ENCODE measurements at places on chromosomes 1 and 21.

DNA sequence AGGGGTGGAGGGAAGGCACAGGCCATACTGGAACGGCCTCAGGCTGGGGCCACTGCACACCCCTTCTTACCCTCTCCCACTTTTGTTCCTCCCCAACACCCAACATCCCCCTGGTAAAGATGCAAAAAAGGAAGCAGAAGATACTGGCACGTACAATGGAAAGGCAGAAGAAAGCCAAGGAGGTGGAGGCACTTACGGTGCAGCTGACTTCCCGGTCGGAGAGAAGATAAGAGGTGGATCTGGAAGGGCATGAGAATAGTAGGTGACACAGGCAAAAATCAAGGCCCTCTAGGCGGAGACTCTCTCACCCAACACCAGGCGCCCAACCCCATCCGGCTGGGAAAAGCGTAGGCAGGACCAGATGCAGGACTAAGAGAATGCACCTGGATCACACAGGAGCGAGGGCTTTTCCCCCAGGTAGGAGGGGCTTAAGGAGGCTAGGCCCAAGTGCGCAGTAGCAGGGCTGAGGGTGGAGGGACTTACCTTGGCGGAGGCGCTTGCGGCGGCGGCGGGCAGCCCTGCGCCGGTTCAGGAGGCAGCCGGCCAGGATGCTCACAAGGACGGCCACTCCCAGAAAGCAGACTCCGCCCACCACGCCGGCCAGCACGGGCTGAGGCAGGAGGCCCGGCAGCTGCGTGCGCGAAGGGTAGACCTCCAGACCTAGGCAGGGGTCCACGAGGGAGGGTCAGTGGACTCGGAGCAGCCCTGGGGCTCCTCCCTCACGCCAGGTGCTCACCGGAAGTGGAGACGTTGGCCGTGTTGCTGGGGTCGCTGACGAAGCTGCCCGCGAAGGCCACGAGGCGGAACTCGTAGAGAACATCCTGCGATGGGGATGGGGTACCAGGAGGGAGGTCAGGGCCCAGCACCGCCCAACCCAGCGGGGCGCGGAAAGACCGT, 4.1 kb upstream of the TAGLN2 start:
- DNase-seq, result no peak

- no peak for DNase-seq
Measured at GRCh38 chr1:36083635-36084496, at the start of gene TEKT2. Gene TEKT2, plus strand, starts transcription at chr1:36084094. Its CDS starts 828 bp downstream, at chr1:36084922.

DNA sequence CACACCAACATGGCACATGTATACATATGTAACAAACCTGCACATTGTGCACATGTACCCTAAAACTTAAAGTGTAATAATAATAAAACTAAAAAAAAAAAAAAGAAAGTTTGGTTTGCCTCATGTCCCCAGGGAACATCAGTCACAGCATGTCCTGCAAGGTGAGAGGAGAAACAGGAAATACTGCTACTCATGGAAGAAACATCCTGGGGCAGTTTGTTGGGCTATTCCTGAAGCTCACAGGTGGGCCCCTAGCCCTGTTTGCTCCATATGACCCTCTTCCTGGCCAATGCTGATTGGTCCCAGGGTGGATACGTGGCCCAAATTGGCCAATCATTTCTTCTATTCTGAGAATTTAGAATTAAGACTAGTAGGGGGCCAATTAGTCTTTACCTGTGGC, 103.4 kb upstream of the ADAR start:
- no peak for DNase-seq

DNA sequence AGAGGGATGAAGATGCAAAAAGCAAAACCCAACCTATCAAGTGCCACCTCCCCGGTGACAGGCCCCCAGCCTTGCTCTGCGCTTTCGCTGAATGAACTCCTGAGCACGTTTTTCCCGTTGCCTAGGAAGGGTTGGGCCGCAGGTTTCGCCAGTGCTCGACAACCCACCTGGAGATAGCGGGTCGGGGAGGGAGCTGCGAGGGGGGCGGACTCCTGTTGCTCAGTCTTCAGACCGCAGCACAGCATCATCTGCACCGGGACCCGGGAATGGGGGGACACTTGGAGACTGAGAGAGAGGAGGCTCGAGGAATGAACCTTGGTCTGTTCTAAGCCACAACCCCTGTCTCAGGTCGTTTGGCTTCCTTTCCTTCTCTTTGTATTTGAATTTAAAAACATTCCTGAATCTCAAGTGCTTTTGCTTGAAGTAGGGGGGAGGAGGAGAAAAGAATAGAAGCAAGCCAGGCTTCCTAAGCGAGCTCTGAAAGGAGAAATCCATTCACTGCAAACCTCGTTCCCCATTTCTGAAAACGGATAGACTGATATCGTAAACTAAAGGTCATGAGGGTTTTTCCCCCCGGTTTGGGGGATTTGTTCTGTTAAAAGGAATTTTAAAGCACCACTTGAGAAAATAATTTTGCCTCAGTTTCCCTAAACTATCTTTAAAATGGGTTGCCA, 1.2 kb downstream of the AK5 start:
- no peak for DNase-seq

GRCh38 chr1:1212780-1213344, 1.1 kb downstream of the TNFRSF4 start:
- DNase-seq, result no peak

- no peak for DNase-seq
Measured at GRCh38 chr1:234089396-234089795, 184.9 kb downstream of the SLC35F3 start.

- no peak for DNase-seq
Measured at GRCh38 chr1:67803380-67804279, 29.6 kb downstream of the GNG12 start.

GRCh38 chr1:153572569-153573015, 6.9 kb upstream of the S100A2 start:
- no peak for DNase-seq

DNA sequence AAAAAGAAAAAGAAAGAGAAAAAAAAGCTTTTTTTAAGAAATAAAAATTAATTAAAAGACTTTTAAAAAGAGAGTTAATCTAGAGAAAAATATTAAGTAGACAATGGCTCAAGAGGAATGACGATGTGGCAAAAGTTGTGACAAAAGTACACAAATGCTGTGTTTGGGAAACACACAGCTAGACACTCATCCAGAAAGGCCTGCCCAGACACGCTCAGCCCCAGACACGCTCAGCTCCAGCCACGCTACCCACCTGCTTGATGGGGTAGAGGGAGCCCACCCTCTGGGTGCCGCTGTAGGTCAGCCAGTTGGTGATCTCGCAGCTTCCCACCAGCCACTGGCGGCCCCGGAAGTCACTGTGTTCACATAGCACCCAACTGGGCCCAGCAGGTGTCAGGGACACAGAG, 10.2 kb downstream of the CD52 start:
- DNase-seq, result no peak

- DNase-seq, result no peak
Measured at GRCh38 chr1:183589384-183589783, 875 bp downstream of the NCF2 start.

DNA sequence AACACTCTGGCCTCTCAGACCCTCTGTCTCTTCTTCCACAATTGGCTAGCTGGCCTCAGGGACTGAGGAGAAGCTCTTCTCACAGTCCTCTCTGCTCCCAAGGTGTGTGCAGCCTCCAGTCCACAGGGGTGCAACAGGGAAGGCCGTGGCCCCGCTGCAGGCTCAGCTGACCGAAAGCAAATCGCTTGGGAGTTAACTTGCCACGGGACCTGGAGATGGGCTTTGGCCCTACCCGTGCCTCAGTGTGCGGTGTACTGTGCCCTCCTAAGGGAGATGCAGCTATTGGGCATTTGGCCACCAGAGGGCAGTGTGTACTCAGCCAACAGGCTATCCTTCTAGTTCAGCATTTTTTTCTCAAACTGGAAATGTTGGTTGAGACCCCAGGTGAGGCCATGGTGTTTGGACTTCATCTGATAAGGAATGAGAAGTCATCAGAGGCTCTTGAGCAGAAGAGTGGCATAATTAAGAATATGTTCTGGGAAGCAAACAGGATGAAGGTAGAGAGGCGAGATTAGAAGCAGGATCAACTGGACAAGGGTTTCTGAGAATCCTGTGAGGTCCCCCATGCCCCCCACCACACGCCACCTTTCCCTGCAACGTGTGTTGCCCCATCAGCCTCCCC, 42.5 kb upstream of the TMEM125 start:
- peak; percentile 80 for DNase-seq

- DNase-seq, result no peak
Measured at GRCh38 chr1:36944883-36945282, 89.4 kb downstream of the GRIK3 start.

DNA sequence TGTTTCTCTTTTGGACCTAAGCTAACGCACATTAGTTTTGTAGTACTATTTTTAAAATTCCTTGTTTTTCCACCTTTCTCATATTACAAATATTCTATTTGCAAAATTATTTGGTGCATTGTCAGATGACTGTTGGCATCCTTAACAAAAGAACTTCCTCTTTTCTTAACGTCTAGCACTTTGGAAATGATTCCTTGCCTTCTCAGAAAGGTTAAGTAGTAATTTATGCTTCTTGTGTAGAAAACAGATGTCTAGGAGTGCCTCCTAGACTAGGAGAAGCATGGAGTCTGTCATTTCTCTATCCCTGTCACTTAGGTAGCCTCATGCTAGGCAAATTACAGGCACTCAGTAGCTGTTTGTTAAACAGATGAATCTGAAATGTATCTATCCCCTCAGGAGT, 64.4 kb downstream of the HSPA13 start:
- no peak for DNase-seq

DNA sequence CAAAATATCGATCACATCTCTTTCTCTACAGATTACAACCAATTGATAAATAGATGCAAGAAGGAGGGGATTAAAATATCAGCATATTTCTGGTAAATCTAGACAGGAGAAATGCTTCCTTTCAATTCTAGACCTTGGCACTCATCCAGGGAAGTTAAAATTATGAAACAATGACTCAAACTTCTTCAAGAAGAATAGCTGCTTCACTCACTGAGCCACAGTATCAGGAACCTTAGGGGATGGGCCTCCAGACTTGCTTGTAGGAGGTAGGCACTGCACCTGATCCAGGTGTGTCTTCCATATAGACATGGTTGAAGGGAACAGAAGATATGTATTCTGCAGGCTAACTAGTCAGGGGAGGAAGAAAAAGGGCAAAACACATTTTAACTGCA, 9.8 kb downstream of the SLAMF7 start:
- no peak for DNase-seq

- DNase-seq, result no peak
Measured at GRCh38 chr1:32051706-32052105, 21.0 kb upstream of the TMEM39B start.

DNA sequence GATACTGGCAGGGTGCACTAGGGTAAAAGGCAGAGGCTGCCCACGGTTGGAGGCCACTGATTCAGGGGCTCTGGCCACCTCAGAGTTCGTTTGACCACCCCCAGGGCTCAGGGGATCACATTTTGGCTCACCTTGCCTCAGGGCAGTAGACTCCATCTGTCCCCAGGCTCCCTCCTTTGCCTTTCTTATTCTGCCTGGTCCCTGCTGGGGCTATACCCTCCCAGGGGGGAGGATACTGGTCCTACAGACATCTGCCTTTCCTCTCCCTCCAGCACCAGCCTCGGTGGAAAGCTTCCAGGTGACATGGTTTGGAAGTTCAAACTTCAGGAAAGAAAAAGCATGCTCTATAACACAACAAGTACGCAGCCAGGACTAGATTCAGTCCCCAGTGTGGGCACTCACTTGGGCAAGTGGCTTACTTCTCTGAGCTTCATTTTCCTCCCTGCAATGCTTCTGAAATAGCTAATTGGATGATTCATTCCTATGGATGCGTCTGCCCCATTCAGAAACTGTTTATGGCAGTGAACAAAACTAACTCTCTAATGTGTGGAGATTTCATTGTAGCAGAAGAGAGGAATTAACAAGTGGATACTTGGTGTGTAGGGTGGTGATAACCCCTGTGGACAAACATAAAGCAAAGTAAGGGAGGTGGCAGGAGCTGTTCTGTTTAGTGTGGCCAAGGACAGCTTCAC, 154.8 kb downstream of the TRABD2B start:
- no peak for DNase-seq

GRCh38 chr1:20603504-20604464, 14.9 kb downstream of the CDA start:
- no peak for DNase-seq

DNA sequence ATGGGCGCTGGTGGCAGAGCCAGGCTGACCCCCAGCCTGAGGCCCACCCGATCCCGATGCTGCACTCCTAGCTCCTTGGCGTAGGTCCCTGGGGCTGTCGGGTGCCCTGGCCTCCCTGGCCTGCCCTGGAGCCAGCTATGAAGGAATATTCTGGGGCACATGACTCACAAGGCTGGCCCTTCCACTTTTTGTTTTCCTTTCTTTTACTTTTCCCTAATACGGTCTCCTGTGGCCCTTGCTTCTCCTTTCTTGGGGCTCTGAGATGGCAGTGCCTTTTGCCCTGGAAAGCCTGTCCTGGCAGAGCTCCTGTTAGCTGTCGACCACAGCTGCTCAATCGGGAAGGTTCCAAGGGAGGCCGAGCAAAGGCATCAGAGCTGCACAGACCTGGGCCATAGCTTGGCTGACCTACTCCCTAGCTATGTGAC, 22.1 kb downstream of the ARHGEF10L start:
- no peak for DNase-seq

- DNase-seq, result no peak
Measured at GRCh38 chr1:241787691-241788090, 60.3 kb upstream of the EXO1 start.

DNA sequence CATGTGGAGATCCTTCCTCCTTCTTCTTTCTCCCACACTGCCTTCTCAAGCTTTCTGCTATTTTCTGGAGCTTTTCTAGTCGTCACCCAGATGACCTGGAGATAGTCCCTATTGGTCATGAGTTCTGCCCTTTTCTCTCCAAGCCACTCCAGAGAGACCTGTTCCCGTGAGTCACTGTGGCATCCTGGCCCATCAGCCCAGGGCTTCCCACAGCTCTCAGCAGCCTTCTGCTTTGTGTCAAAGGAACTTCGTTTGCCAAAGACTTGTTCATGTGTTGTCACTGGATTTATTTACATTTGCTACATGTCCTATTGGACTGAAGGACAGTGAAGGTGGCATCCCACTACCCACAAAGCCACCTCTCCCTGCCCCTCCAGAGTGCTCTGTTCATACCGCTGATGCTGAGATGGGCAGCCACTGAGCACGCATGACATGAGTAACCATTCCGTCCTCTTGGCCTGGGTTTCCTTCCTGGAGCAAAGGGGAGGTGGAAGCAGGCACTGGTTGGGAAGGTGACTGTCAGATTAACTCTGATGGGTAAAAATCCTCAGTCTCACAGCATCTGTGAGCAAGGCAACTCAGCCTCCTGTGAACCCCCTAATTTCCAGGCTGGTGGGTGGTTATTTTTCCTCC, 119.2 kb downstream of the EDEM3 start:
- DNase-seq, result no peak

DNA sequence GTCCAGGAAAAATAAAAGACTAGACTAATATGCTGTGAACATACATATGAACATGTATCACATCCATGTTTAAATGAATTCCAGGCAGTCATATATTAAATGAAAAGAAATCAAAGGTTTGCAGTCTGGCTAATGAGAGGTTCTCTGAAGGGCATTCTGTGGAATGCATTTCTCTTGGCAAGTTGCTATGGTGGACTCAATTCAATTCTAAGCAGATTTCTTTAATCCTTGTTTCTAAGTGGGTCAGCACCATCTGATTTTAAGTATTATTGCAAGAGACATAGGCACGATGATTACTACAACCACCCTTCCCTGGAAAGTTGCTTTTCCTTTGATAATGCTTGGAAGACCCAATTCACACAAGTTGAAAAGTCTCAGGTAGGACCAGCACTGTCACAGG, 23.9 kb upstream of the ABCA4 start:
- no peak for DNase-seq

All from stimulated activated CD8-positive, alpha-beta memory T cell treated with anti-CD3 and anti-CD28 coated beads, Interleukin-7, amount 100 ng/mL, for 24 hours (primary cell).